ENCODE measurements at places on chromosomes 16 and 17.

GRCh38 chr17:78046923-78047322 is 81.6 kb downstream of the TMC6 start:
- ATAC-seq, result no peak

- ATAC-seq, result no peak
Measured at GRCh38 chr16:333406-334094, 19.0 kb downstream of the AXIN1 start.

DNA sequence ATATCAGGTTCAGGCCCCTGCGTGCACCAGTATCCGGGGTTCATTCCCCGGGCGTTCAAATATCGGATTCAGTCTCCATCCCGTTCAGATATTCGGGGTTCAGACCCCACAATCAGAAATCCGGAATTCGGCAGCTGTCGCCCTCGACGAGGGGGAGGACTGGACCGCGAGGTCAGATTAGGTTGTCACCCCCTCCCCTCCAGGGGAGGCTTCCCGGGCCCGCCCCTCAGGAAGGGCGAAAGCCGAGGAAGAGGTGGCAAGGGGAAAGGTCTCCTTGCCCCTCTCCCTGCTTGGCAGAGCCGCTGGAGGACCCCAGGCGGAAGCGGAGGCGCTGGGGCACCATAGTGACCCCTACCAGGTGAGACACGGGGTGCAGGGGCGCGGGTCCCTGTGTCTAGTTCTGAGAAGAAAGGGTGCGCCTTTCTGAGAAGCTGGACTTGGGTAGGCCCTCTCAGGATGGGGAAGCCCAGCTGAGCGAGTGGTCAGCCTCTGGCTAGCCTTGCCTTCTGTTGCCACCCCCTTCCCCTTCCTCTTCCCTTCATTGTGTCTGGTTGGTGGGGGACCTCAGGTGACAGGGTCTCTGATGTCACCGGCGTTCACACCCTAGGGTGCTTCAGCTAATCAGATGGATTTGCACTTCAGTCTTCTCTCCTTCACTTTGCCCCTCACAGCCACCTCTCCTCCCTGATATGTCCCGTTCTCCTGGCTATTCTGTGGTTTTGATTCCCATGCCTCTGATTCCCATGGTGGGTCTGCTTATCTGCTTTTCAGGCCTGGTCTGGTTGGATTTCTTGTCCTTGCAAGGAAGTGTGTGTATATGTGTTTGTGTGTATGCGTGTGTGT is 844 bp downstream of the TAOK2 start:
- ATAC-seq, result no peak

DNA sequence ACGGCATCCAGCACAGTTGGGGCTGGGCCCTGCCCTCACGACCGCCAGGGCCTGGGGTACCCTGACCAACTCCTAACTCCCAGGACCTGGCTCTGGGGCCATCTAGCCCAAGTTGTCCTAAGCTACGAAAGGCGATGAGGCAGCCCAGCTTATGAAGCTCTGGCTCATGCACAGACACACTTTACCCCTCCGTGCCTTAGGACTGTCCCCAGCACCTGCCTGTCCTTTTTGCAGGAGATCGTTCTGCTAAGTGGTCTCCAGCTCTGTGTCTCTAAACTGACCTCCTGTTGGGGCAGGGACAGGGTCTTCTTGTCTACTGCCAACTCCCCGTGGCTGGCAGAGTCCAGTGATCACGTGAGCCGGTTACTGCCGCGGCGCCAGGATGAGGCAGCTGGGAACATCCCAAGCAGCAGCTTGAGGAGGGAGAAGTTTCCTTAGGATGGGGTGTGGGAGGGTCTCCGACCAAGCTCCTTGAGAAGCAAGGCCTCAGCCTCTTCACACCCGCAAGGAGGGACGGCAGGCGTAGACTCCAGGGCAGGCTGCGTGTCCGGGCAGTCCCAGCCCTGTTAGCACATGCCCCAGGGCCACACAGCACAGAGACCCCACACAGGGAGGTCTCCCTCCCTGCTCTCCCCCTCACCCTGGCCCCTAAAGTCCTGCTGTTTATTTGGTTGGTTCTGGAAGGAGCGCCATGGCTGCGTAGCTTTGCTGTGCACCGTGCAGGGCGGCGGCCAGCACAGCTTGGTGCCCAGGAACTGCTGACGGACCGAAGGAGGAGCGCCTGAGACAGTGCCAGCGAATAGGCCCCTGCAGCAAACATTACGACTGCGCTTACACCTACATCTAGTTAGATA is 16.4 kb upstream of the METRNL start:
- no peak for ATAC-seq

DNA sequence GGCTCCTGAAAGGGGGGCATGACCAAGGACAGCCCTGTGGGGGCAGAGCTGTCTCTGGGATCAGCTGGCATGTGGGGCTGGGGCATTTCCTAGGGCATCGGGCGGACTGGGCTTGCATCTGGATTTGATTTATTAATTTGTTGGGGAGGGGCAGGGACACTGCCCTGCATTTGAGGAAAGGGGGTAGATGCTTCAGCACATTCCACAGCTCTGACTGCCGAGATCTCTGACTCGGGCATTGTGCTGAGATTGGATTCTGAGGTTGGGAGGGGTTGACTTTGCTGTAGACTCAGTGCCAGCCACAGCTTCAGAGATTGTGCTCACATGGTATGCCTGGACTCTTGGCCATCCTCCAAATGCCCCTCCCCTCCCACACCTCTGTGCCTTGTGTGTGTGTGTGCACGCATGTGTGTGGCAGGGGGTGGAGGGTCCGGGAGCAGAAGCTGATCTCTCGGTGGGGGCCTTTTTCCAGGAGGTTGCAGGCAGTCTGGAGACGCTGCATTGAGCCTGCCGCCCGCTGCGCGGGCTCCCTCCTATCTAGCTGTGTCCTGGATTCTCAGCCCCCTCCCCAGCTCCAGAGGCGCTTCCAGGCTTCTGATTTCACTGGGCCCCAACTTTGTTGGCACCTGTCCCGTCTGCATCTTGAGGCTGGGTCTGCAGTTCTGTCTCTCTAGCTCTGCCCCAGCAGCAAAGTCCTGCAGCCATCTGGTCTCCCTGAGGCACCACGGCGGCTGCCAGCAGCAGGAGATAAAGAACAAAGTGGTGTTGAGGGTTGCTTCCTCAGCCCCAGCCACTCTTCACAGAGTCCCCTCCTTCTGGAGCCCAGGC is 14.9 kb downstream of the IGFBP4 start:
- no peak for ATAC-seq

DNA sequence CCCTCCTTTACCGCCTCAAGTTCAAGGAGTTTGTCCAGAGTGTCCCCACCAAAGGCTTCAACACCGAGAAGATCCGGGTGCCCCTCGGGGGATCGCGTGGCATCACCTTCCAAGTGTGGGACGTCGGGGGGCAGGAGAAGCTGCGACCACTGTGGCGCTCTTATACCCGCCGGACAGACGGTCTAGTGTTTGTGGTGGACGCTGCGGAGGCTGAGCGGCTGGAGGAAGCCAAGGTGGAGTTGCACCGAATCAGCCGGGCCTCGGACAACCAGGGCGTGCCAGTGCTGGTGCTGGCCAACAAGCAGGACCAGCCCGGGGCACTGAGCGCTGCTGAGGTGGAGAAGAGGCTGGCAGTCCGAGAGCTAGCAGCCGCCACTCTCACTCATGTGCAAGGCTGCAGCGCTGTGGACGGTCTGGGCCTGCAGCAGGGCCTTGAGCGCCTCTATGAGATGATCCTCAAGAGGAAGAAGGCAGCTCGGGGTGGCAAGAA is 1.1 kb downstream of the ARL4D start:
- ATAC-seq, result no peak

DNA sequence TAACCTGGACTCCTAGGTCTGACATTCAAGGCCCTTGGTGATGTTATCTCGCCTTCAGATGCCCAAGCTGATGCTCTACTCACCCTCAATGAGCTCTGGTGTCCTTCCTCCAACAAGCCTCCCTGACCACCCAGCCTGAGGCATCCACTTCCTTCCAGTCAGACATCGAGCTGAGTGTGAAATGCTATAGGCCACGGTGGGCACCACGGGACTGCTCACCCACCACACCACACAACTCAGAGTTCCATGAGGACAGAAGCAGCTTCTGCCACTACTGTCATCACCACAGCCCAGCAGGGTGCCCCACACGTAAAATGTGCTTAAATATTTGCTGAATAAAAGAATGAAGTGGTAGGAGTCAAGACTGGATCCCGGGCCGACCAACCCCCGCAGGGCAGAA is 12.0 kb downstream of the CREBBP start:
- ATAC-seq, result no peak

- peak; percentile 87 for ATAC-seq
Measured at GRCh38 chr17:80720610-80721577, 176.3 kb downstream of the RPTOR start.

GRCh38 chr17:32542186-32542585 is 55.4 kb downstream of the CDK5R1 start:
- ATAC-seq, result no peak

GRCh38 chr17:29135464-29135863 is 44.7 kb downstream of the MYO18A start:
- ATAC-seq, result no peak

DNA sequence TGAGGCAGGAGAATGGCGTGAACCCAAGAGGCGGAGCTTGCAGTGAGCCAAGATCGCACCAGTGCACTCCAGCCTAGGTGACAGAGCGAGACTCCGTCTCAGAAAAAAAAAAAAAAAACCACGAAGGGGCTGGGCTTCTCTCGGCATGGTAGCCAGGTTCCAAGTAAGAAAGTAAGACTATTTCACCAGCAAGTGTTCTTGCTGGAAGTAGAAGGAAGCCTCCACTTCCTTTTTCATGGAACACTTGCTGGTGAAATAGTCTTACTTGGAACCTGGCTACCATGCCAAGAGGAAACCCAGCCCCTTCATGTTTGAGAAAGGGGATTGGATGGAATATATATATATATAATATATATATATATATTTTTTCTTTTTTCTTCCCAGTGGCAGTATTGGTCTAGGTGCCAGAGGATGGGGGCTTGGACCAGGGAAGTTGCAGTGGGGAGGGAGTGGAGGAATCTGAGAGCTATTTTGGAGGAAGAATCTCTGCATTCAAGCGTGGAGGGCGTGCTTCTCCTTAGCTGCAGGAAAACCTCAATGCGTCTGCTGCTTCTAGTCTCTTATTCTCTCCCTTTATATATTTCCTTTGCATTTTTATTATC is 7.2 kb upstream of the N4BP1 start:
- ATAC-seq, result no peak

- no peak for ATAC-seq
Measured at GRCh38 chr16:88016964-88017363, 65.7 kb downstream of the BANP start.

GRCh38 chr17:79515646-79516571 is 94.9 kb downstream of the RBFOX3 start:
- ATAC-seq, result no peak

DNA sequence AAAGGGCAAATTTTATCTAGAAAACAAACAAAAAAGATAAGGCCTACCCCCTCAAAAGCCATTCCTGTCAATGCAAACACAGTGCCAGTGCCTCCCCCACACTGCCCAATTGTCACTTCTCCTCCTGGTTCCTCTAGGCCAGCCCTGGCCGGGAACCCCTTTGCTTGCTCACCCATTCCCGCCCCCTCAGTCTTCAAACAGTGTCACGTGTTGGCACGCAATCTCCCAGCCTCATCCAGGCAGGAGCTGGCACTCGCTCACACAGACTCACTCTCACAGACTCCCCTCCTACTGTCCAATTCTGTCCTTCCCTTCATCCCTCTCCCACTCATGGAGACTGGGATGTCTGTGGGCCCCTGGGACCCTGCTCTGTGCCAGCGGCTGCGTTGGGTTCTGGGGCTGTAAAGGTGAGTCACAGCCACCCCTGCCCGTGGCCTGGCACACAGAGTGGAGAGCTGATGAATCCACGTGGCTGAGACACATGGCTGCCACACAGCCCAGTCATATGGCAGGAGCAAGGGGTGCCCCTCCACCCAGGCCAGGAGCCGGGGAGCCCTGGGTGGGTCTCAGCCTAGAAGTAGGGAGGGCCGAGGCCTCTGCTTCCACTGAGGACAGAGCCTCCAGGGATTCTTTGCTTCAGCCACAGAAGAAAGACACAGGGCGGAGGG is 54.8 kb downstream of the VAC14 start:
- ATAC-seq, result peak; percentile 10

- no peak for ATAC-seq
Measured at GRCh38 chr17:32773856-32774694, 102.8 kb downstream of the MYO1D start.

DNA sequence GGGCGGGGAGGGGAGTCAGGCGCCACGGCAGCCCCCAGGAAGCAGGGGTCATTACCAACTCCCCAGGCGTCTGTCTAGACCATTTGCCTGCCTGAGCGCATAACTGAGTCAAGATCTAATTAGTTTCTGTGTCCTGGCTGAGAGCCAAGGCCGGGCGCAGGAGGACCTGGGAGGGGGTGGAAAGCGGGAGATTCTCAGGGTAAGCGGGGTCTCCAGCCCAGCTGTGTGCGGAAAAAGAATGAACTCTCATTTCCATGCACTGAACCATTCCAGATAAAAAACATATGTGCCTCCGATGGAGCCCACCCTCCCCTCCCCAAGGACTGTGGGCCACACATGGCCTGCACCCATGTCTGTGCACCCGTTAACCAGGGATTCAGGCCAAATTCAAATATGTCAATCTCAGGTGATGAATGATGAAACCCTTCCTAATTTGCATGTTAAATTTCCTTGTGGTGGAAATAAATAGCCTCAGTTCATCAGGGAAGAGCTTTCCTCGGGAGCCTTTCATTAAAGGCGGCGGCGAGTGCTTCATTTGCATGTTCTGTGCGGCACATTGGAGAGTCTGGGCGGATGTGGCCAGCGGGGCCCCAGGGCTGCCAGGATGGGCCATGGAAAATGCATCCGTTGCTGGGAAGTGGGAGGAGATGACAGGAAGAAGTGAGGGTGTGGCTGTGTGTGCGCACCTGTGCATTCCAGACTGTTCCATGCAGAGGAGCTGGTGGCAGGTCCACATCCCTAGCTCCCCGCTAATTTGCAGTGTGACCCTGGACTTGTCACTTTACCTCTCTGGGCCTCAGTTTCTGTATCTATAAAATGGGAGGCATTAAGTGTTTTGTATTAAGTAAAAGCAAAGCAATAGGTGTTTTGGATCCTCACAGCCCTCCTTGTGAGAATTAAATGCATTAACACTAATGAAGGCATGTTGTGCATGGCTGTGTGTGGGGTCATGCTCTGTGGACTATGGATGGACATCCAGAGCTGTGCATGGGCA is 151.1 kb downstream of the SDK2 start:
- ATAC-seq, result no peak

- ATAC-seq, result no peak
Measured at GRCh38 chr17:4161967-4162305, 18.9 kb downstream of the CYB5D2 start.

- ATAC-seq, result no peak
Measured at GRCh38 chr17:12579288-12579687, 86.4 kb upstream of the MYOCD start.

GRCh38 chr16:27642756-27643155 is 92.8 kb downstream of the KATNIP start:
- ATAC-seq, result no peak

DNA sequence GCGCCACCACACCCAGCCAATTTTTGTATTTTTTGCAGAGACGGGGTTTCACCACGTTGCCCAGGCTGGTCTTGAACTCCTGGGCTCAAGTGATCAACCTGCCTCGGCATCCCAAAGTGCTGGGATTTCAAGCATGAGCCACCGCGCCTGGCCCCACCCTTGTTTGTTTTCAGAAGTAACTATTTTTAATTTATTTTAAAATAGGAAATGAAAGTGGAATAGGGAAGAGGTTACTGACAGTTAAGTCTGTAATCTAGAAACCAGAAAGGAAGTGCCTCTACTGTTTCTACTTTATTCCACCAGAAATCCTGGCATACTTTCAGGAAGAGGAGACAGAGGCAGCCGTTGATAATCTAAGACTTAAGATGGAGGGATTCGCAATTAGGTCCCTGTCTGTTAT is 225.6 kb downstream of the TANC2 start:
- ATAC-seq, result no peak
